ENCODE measurements at places on chromosomes 5 and 9.

DNA sequence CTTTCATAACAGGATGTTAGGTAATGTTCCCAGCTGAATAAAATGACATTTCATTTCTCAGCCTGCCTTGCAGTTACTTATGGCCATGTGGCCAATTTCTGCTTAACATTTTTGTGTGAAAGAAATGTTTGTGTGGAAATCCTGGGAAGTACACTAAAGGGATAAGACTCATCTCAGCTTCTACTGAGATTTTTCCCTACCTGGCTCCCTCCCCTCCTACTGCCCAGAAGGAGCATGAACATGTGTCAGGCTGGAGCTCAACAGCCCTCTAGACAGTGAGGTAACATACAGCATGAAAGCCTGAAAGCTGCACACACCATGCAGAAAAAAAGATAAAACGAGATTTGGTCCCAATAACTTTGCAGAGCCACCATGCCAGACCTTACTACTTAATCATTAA, 288.4 kb upstream of the COX7C start:
- no peak for DNase-seq

DNA sequence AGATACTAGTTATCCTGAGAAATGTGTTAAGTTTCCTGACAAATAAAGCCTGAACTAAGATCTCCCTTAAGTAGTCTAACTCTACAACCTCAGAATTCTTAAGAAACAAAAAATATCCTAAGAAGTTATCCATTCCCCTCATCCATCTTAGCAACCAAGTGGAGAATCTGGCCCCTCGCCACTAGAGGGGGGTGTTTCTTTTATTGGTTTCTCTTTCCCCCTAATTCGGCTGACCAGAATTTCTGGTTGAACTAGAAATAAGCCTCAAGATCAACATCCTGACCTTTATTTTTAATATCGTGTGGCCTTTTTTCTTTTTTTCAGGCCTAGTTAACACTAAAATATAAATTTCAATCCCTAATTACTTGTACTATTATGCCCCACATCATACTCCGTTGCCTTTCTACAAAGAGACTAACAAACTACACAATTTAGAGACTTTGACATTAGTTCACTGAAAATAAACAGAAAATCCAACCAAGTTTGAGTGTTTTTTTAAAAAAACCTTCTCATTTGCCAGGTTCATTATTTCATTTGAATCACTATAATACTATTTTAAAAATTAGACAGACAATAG, 14.3 kb upstream of the NR4A3 start:
- peak; percentile 77 for DNase-seq

DNA sequence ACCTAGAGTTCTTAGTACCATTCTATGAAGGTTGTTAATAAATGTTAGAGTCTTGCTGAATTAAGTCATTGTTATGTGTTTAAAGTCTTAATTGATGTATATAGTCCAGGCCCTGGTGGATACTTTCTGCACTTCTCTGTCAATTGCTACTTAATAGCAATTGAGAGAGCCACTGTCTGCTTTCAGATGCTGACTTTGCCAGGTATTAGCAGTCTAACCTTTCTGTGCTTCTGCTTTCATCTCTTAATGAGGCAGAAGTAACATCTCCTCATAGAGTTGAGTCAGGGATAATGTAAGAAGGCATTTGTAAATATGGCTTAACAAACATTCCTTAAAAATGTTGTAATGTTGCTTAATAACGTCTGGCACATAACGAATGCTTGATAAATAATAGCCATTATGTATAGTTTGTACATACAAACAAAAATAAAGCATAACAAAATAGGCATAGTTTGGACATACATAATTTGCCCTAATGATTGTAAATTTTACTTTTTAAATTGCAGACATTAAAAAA, 28.3 kb downstream of the RASGRF2 start:
- DNase-seq, result no peak

- no peak for DNase-seq
Measured at GRCh38 chr5:98105681-98106080, 667.8 kb upstream of the RGMB start.

- peak; percentile 70 for DNase-seq
Measured at GRCh38 chr9:89902450-89903140, 297.8 kb downstream of the GADD45G start.

- DNase-seq, result no peak
Measured at GRCh38 chr5:31605920-31606319, 33.0 kb upstream of the PDZD2 start.

- no peak for DNase-seq
Measured at GRCh38 chr9:109500421-109500974, 2.4 kb upstream of the PTPN3 start.

DNA sequence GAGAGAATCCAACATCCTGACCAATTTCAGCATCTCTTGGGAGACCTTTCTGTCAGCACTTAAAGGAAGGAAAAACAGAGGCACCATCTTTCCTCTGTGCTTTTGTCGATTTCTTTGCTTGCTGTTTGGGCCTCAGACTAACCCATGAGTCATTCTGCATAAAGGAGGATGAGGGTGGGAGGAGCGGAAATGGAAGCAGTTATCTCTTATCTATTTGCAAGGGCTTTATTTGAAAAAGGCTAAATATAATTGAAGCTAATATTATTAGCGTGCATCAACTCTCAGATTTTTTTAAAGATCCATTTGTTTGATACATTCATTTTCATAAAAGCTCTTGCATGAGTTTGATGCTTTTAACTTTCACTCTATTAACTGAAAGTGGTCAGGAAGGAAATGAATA, 72.9 kb downstream of the ZNF622 start:
- DNase-seq, result no peak

DNA sequence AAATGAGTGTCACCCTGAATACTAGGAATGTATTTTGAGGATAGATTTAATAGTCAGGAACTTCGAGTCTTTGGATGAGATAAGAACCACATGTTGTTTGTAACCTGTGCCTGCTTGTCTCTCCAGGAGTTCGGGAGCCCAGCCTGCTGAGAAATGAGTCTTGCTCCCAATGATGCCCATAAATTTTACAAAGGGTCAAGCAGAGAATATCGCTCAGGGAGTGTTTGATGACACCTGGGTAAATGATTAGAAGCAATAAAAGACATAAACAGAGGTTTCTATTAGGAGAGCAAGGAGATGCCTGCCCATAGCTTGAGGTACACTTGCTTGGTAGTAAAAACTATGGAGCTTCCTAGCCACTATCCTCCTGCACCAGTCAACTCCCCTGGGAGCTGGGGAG, 46.9 kb upstream of the KLF4 start:
- DNase-seq, result no peak

DNA sequence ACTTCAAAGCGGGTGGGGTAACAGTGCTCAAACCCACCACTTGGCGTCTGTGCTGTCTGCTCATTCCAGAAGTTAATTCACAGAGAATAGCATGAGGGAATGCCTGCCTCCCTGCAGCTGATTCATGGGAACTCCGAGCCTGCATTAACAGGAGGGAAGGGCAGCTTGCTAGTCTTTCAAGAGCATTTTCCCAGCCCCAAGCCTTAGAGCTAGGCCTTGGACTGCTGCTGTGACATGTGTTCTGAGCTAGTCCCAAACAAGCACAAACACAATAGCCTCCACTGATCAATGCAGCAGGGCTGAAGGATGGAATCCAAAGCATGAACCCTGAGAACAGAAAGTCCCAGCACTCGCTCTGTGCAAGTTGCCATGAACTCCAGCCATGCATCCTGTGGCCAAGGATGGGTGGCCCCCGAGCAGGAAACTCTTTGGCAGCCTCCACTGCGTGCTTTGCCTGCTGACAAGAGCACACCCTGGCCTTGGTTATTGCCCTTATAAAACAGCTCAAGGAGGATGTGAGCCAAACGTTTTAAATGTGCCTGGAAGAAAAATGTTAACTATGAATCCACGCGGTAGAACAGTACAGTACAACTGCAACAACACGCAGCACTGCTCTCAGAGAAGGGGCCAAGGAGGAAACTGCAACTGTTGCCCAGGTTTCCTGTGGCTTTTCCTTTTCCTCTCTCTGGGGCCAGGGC, 653.1 kb upstream of the KLF4 start:
- DNase-seq, result peak; percentile 88

DNA sequence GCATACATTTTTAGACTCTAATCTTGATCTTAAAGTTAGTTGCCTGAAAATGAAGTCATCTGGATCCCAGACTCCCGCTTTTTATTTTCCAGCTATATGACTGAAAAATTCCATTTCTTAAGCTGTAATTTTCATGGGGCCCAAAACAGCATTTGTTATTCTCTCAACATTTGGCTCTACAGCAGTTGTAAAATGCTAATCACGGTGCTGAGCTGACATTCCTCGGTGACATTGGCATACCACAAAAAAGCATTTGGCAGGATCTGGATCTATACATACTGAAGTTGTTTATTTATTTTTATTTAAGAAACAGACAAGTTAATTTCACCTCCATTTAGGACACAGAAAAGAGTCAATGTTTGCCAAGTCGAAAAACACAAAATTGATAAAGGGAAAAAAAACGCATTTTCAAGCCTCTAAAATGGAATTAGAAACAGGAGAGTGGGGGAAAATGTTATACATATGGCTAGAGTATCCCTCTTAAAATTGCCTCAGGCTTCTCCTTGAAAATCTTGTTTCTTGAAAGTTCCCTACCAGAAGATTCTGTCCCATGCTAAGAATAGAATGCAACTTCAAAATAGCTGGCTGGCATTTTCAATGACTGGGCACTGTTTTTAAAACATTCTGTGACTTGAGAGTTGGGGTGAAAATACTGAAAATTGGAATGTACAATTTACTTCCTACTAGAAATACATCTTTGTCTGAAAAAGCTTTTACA, 207.5 kb upstream of the TBCA start:
- DNase-seq, result no peak

DNA sequence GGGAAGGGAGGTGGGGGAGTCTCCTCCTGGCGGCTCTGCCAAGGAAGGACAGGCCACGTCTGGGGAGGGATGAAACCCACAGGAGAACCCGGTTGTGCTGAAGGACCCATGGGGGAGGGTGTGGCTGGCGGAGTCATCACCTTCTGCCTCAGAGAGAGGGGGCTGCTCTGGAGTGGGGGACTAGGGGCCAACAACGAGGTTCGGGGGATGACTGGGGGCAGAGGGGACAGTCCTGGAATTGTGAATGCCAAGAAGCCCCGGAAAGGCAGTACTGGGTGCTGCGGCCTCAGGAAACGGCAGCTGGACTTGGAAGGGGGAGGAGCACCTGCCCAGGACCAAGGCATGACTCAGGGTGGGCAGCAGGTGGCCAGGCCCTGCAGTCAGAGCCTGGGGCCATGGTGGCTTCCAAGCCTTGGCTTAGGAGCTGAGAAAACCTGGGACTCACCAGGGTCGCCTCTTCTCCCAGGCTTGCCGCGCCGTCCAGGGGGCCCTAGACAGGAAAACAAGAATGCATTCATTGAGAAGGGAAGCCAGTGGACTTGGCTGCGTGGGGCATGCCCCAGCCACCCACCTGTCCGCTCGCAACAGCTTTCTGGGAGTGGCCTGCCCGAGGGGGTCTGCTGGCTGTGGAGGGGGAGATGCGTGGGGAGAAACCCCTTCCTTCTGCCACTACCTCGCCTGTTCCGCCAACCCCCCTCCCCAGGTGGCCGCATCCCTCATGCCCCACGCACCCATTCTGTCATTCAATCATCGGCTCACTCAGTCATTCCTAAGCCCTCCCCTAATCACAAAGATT, 74.0 kb upstream of the PHYKPL start:
- no peak for DNase-seq

GRCh38 chr5:96857454-96857853, 18.8 kb upstream of the ERAP2 start:
- no peak for DNase-seq

GRCh38 chr9:68998812-68999211, 15.1 kb downstream of the PRKACG start:
- no peak for DNase-seq

DNA sequence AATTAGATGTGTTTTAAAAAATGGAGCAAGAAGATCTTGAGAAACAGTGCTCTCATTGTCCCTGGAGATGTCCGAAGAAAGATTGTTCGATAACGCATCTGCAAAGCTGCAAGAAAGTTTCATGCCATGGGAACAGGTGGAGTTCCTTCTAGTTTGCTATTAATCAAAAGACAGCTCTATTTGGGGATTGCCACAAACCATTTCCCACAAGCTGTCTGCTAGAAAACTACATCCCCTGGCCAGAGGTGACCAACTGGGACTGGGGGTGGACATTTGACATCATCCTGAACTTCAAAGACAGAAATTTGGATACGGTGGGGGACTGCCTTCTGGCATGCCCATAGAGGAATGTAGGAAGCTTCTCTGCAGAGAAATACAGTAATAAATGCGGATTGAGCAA, 50.8 kb upstream of the OSMR start:
- DNase-seq, result no peak

GRCh38 chr5:62182802-62183201, 123.2 kb upstream of the KIF2A start:
- DNase-seq, result no peak

GRCh38 chr5:148000036-148000435, 63.7 kb upstream of the SPINK5 start:
- no peak for DNase-seq

- DNase-seq, result no peak
Measured at GRCh38 chr9:98833090-98833956, 25.9 kb downstream of the GALNT12 start.

GRCh38 chr5:169707686-169708085, 70.6 kb downstream of the DOCK2 start:
- DNase-seq, result no peak

DNA sequence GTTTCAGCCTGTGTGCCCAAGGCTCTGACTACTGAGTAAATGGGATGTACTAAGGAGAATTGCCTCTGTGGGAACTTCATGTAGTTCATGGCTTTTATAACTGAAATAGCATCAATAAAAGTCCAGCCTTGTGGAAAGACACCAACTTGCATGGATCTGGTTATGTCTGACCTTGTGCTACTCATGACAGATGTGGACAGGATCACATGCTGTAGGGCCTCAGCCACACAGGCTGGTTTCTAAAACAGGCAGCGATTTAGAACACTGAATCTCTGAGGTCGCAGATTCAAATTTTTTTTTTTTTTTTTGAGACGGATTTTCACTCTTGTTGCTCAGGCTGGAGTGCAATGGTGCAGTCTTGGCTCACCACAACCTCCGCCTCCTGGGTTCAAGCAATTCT, 66.5 kb upstream of the SPIN1 start:
- DNase-seq, result no peak

DNA sequence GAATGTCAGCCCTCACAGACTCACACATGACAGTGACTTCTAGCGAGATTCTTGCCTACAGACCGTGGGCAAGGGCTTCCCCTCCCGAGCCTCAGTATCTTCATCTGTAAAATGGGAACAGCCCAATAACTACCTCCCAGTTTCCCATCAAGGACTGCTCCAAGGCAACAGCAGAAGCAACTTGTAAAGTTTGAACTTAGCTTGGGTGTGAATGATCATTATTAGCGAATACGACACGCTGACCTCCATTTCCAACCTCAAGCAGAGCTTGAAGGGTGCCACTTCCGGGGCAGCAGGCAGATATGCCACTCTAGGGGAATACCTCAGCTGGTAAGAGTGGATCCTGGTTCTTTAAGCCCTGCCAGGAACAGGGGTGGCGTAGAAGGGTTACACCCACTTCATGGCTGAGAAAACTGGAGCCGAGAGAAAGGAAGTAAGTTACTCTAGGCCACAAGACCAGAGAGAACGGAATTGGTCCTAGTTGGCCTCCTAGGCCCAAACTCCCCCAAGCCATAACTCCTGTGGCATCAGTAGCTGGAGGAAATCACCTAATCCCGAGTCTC, 2.0 kb downstream of the RNF44 start:
- DNase-seq, result peak; percentile 32

- peak; percentile 18 for DNase-seq
Measured at GRCh38 chr5:97044052-97044451, 98.4 kb downstream of the LIX1 start.

Data from AG20443 (cell line).